CD4-positive, alpha-beta T cell treated with Interleukin-12 subunit alpha and Interleukin-12 subunit beta, for 1 hour (primary cell): ENCODE measurements at places on chromosomes 5 and 9.

- DNase-seq: no peak
Observed at GRCh38 chr5:96297867-96298266, 135.2 kb downstream of the PCSK1 start.

- no peak for DNase-seq
Observed at GRCh38 chr5:159519365-159519764, 189.1 kb upstream of the IL12B start.

GRCh38 chr9:101409079-101409477, 10.4 kb downstream of the ZNF189 start:
- DNase-seq: no peak

GRCh38 chr9:89482056-89482851, 15.7 kb downstream of the SEMA4D start:
- no peak for DNase-seq

DNA sequence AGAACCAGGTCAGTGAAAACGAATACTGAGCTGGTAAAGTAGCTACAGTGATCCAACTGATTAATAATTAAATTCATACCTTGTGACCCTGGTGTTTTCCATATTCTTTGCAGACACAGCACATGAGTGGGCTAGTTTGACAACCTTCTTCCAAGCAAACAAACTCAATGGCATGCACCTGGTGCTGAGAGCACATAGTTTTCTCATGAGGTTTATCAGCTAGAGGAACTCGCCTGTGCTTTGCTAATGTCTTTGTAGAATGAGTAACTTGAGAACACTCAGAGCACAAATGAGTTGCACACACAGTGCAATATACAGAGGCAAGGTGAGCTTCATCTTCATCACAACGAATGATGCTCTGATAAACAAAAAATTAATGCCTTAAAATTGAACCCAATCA, 12.6 kb downstream of the TRIM23 start:
- DNase-seq: no peak

GRCh38 chr5:118533923-118534322, 454.4 kb downstream of the DTWD2 start:
- no peak for DNase-seq

DNA sequence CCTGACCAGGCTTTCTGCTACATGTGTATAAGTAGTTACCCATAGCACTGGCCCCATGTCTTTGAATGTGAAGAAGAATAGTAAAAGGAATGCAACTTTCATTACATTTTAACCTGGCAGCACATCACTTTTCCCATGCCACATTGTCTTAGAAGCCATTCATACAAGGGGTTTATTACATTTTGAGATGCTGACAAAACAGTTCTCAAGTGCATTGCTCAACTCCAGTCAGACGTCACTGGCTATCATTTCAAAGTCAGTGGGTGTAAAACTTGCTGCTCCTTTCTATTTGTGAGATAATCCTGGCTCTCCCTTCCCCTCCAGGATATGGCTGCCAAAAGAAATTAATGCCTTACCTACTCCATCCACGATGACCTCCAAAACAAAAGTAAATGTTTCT, 97.0 kb upstream of the VCAN start:
- no peak for DNase-seq

DNA sequence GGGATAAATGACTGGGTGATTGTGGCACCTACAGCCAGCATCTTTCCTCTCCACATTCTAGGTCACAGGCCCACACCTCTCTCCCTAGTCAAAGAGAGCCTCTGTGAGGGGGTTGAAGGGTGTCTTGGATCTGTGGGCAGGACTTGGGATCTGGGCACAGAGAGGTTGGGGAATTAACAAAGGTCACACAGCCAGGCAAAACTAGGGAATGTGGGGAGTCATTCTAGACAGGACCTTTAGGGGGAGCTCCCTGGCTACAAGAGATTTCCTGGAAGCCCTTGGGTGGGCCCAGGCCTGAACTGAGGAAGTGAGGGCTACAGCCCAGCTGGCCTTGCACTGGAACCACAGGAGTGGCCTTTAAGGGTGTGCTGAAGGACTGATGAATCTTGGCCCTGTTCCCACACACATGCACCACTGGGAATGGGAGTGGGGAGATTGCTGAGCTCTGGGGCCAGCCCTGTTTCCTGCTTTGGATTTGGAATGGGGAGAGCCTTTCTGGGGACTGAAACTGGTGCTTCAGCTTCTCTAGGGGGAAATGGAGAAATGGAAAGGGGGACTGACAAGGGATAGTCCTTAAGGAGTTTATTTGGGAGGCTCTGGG, 12.4 kb upstream of the CXXC5 start:
- DNase-seq: peak; percentile 37

- DNase-seq: no peak
Observed at GRCh38 chr9:81822301-81822865, 105.8 kb upstream of the SPATA31D4 start.

DNA sequence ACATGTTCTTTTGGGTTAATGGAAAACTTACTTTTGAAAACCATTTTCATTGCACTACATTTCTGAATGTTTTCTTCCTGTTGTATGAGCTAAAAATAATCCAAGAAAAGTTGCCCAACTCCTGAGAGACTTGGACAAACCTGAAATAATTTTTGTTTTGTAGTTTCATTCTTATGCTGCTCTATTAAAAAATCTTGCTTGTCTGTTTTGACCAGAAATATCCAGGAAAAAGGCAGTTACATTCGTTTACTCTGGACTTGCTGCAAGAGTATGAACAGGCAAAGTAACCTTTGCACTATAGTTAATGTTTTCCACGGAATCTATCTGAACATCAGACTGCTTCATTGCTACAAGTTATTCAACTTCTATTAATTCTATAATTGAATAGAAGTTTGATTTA, 200.1 kb upstream of the DAB2 start:
- no peak for DNase-seq

DNA sequence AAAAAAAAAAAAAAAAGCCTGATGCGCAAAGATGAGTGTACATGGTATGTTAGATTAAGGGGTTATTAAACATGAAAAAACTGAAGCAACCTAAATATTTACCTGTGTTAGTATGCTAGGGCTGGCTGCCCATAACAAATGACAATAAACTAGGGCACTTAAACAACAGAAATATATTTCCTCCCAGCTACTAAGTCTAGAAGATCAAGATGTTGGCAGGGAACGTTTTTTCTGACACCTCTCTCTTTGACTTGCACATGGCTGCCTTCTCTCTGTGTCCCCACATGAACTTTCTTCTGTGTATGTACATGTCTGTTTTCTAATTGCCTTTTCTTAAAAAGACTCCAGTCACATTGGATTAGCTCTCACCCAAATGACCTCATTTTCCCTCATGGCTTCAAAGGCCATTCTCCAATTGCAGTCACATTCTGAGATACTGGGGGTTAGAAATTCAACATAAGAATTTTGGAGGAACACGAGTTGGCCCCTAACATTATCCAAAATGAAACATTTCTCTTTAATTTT, 694.5 kb downstream of the CDH9 start:
- no peak for DNase-seq

DNA sequence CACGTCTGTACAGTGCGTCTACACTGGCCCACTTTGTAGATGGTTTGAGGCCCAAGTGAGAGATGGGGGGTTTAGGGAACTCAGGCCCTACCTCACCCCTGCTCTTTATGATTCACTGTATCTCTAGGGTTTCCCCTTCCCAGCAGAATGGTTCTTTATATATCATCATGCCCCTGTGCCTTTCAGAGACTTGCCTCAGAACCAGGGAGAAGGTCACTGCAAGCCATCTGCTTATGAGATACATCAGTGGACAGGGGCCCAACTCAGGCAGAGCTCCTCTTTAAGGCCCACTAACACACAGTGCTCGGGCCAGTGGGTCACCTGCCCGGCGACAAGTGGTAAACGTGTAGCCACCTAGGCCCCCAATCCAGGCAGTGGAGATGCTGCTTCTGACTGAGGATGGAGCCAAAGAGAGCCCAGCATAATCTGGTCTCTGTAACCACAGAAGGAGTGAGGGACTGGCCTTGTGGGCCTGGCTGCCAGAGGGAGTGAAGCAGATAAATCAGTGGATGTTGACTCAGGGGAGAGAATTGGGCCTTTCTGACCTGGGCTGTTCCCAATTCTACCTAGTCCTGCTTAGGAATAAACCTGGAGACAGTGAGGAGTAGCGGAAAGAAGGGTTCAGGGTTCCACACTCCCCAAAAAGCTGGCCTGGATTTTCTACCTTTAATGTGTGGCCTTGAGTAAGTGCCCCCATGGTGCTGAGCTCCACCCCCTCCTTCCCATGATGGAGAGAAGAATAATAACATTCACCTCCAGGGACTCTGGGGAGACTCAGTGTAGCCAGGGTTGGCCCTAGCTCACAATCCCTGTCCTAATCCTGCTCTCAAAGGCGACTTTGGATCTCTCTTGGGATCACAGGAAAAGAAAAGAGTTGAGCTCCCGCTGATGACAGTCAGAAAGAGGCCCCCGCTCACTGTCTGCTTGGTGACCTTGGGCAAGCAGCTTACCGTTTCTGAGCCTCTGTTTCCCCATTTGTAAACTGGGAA, 2.8 kb upstream of the DUSP1 start:
- DNase-seq: peak; percentile 28

DNA sequence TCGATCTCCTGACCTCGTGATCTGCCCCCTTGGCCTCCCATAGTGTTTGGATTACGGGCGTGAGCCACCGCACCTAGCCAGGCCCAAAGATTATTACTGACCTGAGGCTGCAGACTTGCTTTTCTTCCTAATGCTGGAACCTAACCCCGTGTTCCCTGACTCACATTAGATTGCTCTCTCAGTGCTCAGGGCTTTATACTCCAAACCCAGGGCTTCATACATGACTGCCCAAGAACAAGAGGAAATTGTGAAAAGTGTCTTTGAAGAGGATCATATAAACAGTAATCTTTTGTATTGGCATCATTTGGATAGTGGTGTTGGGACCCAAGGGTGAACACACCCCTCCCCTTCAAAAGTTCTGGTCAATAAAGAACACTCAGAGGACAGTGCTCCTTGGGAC, 233.3 kb upstream of the TAS2R1 start:
- no peak for DNase-seq
